Esophagus muscularis mucosa (tissue), 4 donors: ENCODE measurements at places on chromosomes 1 and 21.

DNA sequence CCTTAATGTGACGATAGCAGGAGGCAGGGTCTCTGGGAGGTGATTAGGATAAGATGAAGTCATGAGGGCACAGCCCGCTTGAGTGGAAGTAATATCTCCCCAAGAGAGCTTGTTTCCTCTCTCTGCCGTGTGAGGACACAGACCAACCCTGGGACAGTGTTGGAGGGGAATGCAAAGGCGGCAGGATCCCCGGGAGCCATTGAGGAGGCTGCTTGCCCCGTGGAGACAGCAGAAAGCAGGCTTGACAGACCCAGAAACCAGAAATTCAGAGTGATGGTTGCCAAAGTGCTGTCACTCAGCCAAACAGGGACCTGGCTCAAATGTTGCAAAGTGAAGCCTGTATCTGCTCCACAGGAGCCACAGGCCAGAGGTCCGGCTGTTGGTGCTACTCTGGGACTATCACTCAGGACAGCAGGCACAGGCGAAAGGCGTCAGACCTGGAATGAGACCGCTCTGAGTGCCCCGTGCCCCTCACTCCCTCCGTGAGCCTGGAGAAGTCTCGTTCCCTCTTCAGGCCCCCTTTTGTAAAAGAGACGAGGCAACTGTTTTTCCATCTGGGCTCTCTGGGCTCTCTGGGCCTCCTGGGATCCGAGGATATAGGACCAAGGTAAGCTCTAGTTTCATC is 96.6 kb upstream of the VANGL1 start:
- no peak for DNase-seq

- no peak for DNase-seq
These were observed 236.3 kb downstream of the SIPA1L2 start for GRCh38 chr1:232393444-232394146.

DNA sequence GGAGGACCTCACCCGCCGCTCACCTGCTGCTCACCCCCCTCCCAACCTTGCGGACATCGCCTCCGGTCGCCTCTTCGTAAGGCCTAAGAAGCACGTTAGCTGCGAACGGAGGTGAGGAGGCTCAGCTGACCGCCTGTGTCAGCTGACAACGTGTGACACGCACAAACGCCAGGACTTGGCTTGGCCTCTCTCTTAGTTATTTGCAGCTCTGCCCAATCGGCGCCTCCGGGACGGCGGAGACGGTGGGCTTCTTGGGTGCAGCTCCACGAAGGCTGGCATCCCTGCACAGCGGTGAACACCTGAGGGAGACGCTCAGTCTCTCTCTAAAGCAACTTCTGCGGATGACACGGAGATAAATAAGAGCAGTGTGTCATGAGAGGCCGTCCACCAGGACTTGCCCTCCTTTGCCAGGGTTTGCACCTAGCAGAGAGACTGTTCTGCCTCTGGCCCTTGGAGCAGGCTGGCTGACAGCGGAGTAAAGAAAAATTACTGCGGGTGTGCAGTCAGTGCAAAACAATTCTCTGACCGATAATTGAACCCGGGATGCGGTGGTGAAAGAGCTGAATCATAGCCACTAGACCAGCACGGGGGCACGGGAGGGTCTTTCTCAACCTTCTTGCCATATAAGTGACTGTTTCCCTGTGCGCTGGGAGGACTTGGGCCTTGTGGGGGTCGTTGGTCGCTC is 318.9 kb downstream of the FAM72C start:
- DNase-seq = no peak

GRCh38 chr21:37615962-37616361 is 249.4 kb downstream of the DYRK1A start:
- DNase-seq = peak; percentile 55

DNA sequence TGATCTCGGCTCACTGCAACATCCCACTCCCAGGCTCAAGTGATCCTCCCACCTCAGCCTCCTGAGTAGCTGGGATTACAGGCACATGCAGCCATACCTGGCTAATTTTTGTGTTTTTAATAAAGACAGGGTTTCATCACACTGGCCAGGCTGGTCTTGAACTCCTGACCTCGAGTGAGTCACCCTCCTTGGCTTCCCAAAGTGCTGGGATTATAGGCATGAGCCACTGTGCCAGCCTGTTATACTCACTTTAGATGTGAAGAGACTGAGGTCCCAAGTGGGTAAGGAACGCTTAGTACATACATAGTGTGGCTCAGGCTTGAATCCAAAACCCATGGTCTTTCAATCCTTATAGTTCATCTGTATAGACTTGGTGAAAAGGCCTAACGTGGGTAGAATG is 63.7 kb upstream of the EPS8L3 start:
- DNase-seq = no peak
